ENCODE measurements at places on chromosomes 1 and 21.

GRCh38 chr1:216616425-216616824, 106.8 kb downstream of the ESRRG start:
- no peak for DNase-seq

- DNase-seq, result no peak
Measured at GRCh38 chr1:110245876-110246620, 35.9 kb downstream of the KCNC4 start.

GRCh38 chr1:197933647-197934046, 16.5 kb downstream of the LHX9 start:
- no peak for DNase-seq

- peak; percentile 75 for DNase-seq
Measured at GRCh38 chr1:69527273-69527672, 40.4 kb upstream of the LRRC7 start.

DNA sequence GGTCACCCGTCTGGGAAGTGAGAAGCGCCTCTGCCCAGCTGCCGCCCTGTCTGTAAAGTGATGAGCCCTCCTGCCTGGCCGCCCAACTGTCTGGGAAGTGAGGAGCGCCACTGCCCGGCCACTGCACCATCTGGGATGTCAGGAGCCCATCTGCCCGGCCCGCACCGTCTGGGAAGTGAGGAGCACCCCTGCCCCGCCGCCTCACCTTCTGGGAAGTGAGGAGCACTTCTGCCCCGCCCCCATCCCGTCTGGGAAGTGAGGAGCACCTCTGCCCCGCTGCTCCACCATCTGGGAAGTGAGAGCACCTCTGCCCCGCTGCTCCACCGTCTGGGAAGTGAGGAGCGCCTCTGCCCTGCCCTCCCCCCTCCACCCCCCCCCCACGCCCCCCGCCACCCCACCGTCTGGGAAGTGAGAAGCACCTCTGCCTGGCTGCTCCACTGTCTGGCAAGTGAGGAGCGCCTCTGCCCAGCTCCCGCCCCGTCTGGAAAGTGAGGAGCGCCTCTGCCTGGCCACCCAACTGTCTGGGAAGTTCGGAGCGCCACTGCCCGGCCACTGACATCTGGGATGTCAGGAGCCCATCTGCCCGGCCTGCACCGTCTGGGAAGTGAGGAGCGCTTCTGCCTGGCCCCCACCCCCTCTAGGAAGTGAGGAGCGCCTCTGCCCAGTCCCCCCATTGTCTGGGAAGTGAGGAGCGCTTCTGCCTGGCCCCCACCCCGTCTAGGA, 4.5 kb upstream of the ZZZ3 start:
- DNase-seq, result no peak

DNA sequence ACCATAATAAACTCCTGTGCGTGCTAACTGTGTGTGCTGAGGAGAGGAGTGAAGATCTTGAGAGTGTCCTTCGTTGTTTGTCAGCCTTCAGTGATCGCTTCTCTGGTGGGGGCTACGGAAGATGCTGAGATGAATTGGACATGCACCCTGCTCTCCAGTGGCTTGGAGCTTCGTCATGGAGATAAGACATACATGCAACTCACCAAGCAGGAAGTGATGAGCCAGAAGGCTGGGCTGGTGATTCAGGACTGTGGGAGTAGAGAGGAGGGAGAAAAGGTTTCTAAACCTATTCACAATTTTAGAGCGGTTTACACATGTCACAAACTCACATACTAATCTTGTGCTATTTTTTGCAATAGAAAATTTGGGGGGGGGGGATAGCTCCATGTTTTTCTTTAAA, 128.9 kb upstream of the ADAR start:
- DNase-seq, result no peak

GRCh38 chr1:192954705-192955265, 104.4 kb downstream of the UCHL5 start:
- DNase-seq, result no peak

GRCh38 chr1:228803421-228803820, 68.1 kb downstream of the RHOU start:
- DNase-seq, result no peak

DNA sequence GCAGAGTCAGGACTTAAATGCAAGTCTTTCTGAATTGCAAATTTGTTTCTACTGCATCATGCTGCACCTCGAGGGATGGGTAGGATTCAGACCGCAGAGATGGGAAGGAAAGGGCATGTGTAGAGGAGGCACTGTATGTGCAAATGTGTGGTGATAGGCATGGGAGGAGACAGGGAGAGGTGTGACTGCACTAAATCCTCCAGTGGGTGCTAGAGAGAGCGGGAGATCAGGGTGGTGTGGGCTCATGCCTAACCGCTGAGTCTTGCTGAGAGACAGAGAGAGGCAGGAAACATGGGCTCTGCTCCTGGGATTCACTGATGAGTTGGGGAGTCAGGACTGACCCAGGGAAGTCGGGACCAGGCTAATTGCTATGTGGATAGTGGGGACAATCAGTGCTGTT, 61.1 kb downstream of the PTPRU start:
- DNase-seq, result no peak

- no peak for DNase-seq
Measured at GRCh38 chr1:44661781-44662682, 12.2 kb downstream of the TMEM53 start.

DNA sequence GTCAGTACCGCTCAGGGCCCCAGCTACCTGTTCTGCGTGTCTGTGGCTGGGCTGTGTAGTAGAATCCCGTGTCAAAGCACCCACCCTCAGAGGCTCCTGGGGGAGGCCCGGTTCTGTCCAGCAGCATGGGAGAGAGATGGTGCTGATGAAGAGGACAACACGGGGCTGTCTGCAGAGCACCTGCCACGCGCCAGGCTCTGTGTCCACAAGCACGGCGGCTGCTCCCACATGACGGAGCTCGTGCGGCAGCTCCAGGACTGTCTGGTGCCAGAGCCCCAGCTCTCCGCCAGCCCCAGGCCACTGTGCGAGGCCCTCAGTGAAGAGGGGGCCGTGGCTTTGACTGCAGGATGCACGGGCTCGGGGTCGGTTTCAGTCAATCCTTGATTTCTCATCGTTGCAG, 42.0 kb upstream of the TSPEAR start:
- DNase-seq, result no peak

GRCh38 chr1:170313306-170313705, 167.5 kb downstream of the NTMT2 start:
- no peak for DNase-seq

DNA sequence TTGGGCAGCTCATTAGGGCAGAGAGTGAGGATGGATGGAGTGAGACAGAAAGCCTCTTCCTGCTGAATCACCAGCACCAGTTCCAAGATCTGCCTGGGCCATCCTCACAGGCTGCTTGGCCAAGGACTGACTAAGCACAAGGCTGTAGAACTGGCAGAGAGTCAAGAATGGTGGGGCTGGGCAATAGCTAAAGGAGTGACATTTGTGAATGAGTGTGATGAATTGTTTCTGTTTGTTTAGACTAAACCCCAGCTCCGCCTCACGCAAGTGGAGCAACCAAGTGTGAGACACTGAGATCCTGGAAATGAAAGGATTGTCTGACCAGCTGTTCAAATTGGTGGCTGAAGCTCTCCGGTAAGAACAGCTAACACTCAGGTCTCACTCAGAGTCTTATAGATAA, 38.6 kb downstream of the BRINP2 start:
- DNase-seq, result peak; percentile 55

DNA sequence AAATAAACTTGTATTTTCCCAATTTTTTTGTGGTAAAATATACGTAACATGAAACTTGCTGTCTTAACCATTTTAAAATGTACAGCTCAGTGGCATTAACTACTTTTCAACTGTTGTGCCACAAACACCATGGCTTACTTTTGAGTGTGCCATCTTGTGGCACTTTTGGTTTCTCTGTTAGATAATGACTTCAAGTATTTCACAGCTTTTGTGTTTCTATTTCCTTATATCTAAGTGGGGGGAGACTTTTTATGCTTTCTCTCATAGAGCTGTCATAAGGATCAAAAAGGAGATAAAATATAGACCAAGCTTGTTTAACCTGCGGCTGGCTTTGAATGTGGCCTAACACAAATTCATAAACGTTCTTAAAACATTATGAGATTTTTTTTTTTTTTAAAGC, 44.3 kb downstream of the CDC14A start:
- DNase-seq, result no peak

DNA sequence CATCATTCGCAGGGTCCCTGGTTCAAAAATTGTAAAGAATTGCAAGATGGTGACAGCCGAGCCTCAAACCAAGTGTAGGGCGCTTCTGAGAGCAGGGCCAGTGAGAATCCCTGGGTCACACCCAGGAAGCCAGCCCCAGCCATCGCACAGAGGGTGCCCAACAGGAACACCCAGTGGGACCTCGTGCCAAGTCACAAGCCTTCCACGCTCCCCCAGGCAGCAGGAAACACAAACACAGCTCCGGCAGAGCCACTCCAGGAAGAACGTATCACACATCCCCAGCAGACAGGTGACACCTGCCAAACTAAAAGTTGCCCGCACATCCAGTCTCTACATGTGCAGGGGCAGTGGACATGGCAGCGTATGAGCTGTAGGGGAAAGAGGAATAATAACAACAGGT, 20.2 kb downstream of the DHRS3 start:
- DNase-seq, result no peak

DNA sequence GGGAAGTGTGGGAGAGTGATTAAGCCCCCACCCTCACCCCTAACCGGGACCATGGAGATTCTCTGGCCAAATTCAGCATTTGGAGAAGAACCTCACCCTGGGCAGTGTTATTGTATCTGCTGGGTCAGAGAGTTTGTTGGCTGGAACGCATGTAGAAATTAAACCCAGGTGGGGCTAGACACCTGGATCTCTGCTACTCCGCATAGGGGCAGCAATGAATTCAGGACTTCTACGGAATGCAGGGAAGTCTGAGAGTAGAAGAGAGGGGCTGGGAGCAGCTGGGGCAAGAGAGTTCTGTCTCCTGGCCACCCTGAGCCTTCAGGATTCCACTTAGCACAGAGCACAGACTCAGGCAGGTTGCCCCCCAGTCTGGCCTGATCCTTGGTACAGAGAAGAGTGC, 3.6 kb upstream of the CRABP2 start:
- no peak for DNase-seq

GRCh38 chr1:25478633-25479032, 47.9 kb downstream of the MACO1 start:
- no peak for DNase-seq

- no peak for DNase-seq
Measured at GRCh38 chr21:37702241-37702640, 214.0 kb downstream of the KCNJ6 start.

DNA sequence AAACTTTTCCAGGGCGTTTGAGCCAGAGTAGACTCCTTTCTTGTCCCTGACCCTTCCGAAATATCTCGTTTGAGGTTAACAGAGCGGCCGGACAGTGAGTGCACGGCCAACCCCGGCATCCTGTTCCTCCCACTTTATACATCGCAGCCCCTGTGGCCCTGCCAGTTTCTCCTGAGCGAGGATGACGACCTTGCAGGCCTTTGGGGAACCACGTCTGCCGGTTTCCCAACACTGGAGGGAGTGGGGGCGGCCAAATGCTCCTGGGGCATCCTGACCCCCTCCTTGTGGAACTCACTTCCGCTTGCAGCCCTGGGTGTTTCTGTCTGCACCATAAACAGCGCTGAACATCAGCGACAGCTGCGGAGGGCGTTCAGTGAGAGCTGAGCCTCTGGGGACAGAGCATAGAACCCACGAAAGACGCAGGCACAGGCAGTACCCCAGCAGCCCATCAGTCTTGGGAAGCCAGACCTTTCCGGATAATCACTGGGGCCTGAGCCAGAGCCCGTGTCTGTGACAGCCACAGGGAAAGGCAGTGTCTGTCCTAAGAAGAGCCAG, 4.8 kb upstream of the KCNAB2 start:
- no peak for DNase-seq

DNA sequence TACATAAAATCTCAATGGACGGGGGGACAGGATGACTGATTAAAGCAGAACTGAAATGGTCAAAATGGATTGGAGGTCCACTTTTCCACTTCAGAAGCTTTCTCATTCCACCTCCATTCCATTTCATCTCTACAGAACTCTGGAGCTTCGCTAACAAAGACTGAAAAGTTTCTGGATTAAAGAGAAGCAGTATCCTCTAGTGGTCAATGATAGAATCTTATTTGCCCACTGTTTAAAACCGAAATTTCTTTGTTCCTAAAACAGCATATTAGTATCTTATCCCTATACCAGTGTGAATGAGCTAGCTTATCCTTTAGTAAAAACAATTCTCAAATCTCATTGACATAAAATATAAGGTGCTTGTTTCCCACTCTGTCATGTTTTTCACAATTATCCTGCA, 890.6 kb downstream of the KCNT2 start:
- DNase-seq, result no peak

DNA sequence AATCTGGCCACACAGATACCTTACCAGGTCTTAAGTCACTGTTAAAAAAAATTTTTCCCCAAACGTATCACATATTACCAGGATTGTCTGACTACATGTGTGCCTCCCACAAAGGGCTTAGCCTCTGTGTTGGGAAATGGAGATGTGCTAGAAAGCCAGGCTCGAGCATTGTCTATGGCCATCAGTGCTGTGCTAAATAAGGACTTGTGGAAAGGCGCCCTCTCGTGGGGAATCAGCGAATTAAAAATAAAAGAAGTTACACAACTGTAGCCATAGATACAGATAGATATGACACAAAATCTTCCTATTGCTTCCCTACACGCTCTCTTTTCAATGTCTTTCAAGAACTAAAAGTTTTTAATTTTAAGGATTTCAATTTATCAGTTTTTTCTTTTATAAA, 47.5 kb upstream of the CRNN start:
- DNase-seq, result no peak

DNA sequence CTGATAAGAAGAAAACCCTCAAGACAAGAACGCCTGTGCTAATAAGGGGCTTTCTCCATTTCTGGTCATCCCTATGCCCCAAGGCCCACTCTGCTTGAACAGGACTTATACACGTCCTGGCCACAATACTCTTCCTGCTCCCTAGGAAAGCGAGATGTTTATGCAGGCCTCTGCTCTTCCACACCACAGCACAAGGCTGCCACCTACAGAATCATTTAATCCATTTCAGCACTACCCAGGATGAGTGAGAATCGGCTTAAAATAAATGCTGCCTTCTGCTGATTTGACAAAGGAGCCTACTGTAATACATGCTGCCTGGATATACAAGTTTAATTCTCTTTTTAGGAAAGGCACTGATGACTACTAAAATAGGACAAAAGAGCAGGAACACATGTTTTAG, 29.4 kb downstream of the FRRS1 start:
- no peak for DNase-seq
